ENCODE measurements at places on chromosomes 1 and 21.

- no peak for DNase-seq
Measured at GRCh38 chr1:210755991-210756659, 377.8 kb downstream of the KCNH1 start.

GRCh38 chr1:228794810-228795209 is 59.5 kb downstream of the RHOU start:
- no peak for DNase-seq

- DNase-seq: peak; percentile 45
Measured at GRCh38 chr1:201019321-201019977, 4.1 kb downstream of the KIF21B start.

- no peak for DNase-seq
Measured at GRCh38 chr1:156836041-156836654, 19.5 kb upstream of the SH2D2A start.

DNA sequence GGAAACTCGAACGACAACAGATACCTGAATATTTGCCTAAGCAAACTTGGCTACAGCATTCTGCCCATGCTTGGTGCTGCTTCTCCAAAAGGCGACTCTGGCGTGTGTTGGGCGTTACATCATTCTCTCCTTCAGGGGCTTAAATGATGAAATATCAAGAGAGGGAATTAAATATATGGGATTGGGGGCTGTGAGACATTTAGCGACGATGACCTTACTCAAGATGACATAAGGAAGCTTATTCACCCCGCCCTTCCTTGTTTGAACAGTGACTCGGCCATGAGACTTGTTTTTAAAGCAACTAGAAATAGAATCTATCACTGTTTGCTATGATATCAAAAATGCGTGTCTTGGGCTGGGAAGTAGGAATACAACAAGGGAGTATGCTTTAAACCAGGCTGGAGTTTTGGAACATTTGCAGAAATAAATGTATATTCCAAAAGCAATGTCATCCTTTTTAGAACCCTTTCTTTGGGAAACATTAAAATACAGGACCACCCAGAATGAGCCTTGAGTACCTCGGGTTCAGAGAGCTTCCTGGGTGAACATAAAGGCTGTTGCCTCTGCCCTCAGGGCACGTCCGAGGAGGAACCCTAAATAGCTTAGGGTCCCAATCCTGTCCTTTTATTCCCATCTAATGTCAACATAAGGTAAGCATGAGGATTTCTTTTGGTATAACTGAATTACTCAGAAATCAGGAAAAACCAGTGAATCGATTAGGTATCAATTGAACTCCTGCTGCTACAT is 123.3 kb upstream of the SLC45A1 start:
- DNase-seq: no peak

- DNase-seq: no peak
Measured at GRCh38 chr1:85308833-85309350, 32.5 kb upstream of the BCL10 start.
